Activated CD4-positive, alpha-beta T cell treated with anti-CD3 and anti-CD28 coated beads for 36 hours (primary cell): ENCODE measurements at places on chromosomes 11 and 22. TPM values are rescaled to one million over a fixed set of nuclear protein-coding genes. Genes with fewer than 3 reads are reported as not detected.

The VPS37C gene
- 9.5 TPM for total RNA-seq

The SHANK3 gene
- total RNA-seq = 0.16 TPM

The PATE3 gene
- not detected for total RNA-seq

The SLC22A9 gene
- not detected for total RNA-seq

The APLNR gene
- total RNA-seq = not detected

The OR10D3 gene
- not detected for total RNA-seq

The HBD gene
- not detected for total RNA-seq

The SAA4 gene
- not detected for total RNA-seq

The BACE1 gene
- total RNA-seq = 1.0 TPM

The LMF2 gene
- total RNA-seq = 46.8 TPM

The ACCS gene
- 6.6 TPM for total RNA-seq

The ROBO4 gene
- total RNA-seq = not detected

The OR52E8 gene
- not detected for total RNA-seq

The OR5P2 gene
- not detected for total RNA-seq

The EMID1 gene
- not detected for total RNA-seq

The CLP1 gene
- total RNA-seq = 11.9 TPM

The BLID gene
- not detected for total RNA-seq

The ELFN2 gene
- total RNA-seq = 0.19 TPM

The MPEG1 gene
- not detected for total RNA-seq

The TRIM48 gene
- not detected for total RNA-seq

The EMSY gene
- 28.5 TPM for total RNA-seq

The KCTD17 gene
- total RNA-seq = 36.8 TPM

The ATG13 gene
- 56.4 TPM for total RNA-seq

The SEZ6L gene
- total RNA-seq = not detected

The MRGPRE gene
- total RNA-seq = not detected

The KCNC1 gene
- total RNA-seq = not detected

The OR10A2 gene
- total RNA-seq = not detected

The OR51E2 gene
- total RNA-seq = not detected

The SPI1 gene
- 0.30 TPM for total RNA-seq

The IFITM10 gene
- not detected for total RNA-seq

The PRR33 gene
- 0.09 TPM for total RNA-seq

The BATF2 gene
- not detected for total RNA-seq

The SLC6A5 gene
- total RNA-seq = not detected

The OR6A2 gene
- total RNA-seq = 0.14 TPM

The RIMBP3C gene
- 0.33 TPM for total RNA-seq

The IMMP1L gene
- 21.0 TPM for total RNA-seq

The SOX10 gene
- not detected for total RNA-seq

The SLC15A3 gene
- 9.6 TPM for total RNA-seq

The PPP6R3 gene
- 110 TPM for total RNA-seq
